ENCODE measurements at places on chromosomes 11 and 22.

DNA sequence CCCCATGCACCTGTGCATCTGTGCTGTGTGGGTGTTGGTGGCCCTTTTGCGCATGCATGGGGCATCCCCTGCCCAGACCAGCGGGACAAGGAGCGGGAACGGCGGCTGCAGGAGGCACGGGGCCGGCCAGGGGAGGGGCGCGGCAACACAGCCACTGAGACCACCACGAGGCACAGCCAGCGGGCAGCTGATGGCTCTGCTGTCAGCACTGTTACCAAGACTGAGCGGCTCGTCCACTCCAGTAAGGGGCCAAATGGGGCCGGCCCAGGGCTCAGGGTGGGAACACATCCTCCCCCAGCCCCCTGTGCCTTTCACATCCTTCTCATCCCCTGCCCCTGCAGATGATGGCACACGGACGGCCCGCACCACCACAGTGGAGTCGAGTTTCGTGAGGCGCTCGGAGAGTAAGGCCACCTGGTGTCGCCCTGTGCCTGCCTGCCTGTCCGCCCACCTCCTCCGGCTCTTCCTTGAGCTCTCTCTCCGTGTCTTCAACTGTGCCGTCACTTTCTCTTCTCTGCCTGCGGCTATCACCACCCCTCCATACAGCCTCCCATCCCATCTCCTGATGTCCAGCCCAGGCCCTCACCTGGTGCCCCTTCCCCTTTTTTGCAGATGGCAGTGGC, 10.6 kb downstream of the SELENOM start:
- no peak for DNase-seq

- DNase-seq: no peak
Observed at GRCh38 chr22:19668748-19669147, 45.6 kb upstream of the SEPTIN5 start.

DNA sequence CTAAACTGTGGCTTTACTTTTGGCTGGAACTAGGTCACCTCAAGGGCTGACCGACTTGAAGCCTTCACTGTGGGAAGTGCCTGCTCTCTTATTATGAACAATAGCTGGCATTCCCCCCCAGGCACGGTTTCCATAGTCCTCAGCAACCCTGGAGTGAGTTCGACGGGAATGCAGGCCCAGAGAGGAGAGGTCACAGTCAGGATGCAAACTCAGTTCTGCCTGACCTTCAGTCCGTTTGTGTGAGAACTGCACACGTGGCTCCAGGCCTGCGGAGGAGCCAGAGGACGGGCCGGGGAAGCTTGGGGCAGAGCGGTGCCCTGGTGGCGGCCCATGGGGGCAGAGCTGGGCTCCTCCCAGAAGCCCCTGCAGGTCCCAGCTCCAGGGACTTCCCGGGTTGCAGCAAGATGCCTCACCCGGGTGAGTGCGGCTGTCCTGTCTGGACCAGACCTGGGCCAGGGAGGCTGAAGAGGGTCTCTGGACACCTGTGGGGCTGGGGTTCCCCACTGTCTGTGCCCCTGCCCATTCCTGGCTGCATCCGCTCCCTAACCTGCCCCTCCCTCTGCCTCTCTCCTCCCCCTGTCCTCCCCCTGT, 17.2 kb downstream of the SLC25A18 start:
- no peak for DNase-seq

GRCh38 chr11:13008625-13009475, at the start of gene RASSF10:
Gene RASSF10 (plus strand): TSS chr11:13009316. CDS start chr11:13009577, 261 bp downstream.
- DNase-seq: peak; percentile 57

DNA sequence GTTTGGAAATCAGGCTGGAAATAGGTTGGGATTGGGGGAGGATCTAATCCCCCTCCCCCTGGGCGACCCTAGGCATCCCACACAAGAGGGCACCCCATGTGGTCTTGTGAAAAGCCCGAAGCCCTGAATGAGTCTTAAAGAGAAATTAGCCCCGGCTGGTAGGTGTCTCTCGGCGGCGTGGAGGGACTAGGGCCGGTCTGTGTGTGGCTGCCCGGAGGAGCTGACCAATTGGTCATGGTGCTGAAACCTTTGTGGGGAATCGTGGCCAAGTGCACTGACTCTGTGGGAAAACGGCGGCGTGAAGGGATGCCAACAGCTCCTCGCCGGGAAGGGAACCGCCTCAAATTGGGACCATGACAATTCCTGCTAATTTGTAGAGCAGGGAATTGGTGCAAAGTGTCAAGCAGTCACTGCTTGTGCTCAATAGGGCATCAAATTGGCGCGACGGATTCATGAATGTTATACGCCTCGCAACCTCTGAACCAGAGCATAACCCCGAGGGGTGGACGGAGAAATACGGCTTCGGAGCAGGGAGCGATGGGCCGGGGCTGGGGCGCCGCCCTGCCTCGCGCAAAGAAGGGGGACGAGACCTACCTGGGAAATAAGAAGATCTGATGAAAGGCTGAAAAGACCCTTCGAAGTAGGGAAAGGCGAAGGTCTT, 1.5 kb downstream of the DBX1 start:
- no peak for DNase-seq

GRCh38 chr11:89495951-89496350, 4.8 kb upstream of the NOX4 start:
- DNase-seq: no peak

DNA sequence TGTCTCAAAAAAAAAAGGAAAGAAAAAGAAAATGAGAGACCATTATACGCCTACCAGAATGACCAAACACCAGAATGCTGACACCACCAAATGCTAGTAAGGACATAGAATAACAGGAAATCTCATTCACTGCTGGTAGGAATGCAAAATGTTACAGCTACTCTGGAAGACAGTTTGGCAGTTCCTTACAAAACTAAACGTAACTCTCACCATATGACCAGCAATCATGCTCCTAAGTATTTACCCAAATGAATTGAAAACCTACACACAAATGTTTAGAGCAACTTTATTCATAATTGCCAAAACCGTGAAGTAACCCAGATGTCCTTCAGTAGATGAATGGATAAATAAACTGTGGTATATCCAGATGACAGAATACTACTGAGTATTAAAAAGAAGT, 7.2 kb downstream of the CHKA start:
- no peak for DNase-seq

DNA sequence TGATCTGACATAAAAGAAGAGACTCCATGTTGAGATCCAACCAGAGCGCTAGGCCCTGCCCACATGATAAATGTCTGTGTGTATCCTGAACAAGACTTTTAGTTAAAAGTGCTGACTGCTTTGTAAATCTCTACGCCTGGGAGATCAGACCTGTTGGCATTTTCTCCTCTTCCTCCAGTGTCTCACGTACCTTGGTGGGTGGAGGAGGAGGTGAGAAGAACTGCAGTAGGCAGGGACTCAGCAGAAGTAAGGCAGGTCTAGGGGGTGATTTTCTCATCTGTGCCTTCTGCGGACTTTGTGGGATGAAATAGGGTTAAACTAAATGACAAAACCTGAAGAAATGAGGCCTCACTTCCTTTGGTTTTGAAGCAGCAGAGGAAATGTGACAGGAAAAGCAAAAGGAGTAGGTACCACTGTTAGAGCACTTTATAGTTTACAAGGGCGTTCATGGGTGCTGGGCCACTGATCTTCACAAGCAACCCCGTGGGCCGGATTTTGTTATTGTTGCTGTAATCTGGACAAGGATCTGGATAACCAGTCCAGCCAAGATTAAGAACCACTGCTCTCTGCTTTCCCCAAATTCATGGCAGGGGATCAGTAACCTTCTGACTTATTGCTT, 36.7 kb upstream of the PLET1 start:
- no peak for DNase-seq

- DNase-seq: no peak
Observed at GRCh38 chr11:115385226-115385625, 119.0 kb downstream of the CADM1 start.

DNA sequence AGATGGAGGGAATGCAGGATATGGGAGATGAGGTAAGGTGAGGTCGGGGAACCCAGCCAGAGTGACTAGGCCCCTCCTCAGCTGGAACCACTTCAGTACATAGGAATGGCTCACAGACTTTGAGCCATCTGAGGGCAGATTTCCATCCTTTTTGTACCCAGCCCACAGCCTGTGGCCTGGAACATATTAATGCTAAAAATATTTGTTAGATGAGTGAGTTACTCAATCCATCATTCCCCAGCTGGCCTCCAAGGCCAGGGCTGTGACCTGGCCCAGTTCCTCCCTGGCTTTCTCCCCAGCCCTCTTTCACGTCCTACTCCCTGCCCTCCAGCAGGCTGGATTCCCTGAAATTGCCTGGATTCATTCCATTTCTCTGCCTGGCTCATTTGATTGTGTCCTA, 57.2 kb upstream of the PRDM11 start:
- no peak for DNase-seq

- no peak for DNase-seq
Observed at GRCh38 chr22:42895087-42895486, 38.0 kb upstream of the ARFGAP3 start.

GRCh38 chr11:31264834-31265233, 104.7 kb downstream of the DCDC1 start:
- no peak for DNase-seq

DNA sequence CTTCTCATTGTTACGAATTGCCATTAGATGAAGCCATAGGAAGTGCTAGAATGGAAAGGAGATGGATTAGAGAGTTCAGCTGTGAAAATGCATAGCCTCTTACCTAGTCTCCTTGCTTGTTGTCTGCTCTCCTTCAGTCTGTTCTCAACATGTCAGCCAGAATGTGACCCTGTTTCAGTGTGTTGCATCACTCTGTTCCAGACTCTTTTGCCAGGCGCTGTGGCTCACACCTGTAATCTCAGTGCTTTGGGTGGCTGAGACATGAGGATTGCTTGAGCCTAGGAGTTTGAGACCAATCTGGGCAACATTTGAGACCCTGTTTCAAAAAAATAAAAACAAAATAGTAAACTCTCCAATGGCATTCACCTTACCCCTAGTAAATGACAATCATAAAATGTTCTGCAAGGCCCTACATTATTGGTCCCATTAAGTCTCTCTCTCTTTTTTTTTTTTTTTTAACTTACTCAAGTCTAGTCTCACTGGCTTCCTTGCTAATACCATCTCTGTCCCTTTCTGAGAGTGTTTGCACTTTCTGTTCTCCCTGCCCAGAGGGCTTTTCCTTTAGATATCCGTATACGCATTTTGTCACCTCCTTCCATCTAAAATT, 39.4 kb downstream of the CYP2R1 start:
- no peak for DNase-seq

GRCh38 chr22:46057246-46058090, 80.5 kb upstream of the WNT7B start:
- no peak for DNase-seq

GRCh38 chr22:17814830-17815229, 40.6 kb upstream of the BID start:
- no peak for DNase-seq

DNA sequence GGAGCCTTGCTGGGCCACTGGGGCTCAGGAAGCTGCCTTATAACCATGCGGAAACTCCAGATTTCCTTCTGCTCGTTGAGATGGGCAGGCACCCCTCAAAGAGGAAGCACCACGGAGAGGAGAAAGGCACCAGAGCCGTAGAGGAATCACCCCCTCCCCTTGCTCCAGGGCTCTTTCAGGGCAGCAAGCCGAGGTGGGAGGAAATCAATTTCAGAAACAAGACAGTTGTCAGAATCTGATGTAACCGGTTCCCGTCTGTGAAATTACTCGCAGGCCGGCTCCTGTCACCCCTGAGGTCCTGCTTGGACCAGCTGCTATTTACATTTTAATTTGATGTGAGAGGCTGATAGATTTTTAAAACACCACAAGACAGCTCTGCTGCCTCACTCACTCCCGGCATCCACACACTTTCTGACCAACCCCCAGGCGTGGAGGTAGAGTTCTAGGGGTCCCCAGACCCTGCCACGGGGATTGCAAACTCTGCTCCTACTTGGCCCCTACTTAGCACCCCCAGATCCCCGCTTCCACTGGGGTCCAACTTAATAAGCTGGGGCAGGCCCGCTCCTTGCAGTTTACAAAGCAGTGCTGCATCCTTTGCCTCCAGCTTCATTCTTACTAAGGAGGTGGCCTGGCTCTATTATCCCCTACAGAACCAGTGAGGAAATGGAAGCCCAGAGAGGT, 162.5 kb downstream of the CEP164 start:
- DNase-seq: no peak

DNA sequence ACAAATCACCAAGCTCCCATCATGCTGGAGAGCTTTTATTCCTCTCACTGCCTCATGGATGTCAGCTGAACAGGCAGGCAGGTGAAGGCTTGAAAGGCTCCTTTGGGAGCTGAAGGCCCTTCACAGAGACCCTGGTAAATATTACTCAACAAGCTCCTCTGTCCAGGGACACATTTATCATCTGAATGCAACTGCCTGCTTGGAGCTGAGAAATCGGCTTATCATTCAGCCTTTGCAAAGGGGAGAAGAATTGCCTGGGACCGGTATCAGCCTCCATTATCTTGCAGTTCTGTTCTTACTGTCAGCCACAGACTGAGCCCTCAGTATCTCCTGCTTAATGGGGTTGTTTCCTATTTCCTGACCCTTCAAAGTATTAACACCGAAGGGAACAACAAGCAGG, 113.8 kb upstream of the PITPNB start:
- DNase-seq: no peak

DNA sequence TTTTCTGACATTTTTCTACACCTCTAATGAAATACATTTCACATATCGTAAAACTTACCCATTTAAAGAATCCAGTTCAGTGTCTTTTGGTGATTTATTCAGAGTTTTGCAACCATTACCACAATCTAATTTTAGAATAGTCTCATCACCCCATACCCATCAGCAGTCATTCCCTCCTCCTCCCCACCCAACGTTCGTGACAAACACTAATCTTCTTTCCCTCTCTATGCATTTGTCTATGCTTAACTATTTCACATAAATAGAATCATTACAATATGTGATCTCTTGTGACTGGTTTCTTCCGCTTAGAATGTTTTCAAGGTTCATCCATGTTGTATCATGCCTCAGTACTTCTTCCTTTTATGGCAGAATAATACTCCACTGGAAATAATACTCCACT, 9.5 kb downstream of the TTC28 start:
- DNase-seq: no peak

GRCh38 chr11:92659793-92660192, 309.7 kb upstream of the MTNR1B start:
- DNase-seq: no peak
